ENCODE measurements at places on chromosomes 2 and 18.

DNA sequence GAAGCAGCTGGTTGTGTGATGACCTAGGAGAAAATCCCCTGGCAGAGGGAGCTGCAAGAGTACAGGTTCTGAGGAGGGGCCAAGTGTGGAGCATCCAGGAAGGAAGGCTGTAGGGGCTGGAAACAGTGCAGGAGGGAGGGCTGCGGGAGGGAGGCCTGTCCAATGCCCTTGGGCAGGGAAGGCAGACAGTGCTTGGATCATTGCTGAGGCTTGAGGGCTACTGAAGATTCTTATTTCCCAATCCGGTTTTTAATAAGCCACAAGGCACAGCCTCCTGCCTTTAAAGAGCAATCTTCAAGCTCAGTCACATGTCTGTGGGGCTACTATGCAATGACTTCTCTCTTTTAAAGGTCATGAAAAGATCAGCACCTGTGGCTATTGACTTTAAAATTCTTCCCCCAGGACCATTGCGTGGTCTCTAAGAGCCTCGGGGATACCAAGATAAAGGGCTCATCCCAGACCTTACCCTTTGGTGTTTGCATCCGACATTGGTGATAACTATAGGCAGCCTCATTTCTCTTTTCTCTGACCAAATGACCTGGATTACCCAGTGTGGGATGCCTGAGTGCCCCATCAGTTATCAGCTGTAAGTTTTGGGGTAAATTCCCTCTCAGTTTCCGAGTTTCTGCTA lies 149.6 kb downstream of the DOCK10 start:
- no peak for DNase-seq

DNA sequence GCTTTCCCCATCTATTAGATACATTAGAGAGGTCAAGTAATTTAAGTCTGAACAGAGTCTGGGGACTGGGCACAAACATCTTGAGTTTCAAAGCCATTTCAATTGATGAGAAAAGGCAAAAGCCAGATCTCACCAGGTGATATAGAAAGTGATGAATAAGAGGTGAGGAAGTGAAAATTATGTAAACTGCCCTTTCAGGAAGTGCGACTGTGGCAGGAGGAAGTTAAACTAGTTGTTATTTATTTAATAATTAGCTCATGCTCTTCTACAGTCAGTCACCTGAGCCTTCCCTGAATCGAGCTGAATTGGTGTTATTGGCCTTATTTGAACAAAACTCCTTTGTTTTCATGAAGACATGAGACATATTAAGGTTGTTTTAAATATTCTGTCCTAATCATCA lies 115.1 kb downstream of the CDH20 start:
- no peak for DNase-seq

DNA sequence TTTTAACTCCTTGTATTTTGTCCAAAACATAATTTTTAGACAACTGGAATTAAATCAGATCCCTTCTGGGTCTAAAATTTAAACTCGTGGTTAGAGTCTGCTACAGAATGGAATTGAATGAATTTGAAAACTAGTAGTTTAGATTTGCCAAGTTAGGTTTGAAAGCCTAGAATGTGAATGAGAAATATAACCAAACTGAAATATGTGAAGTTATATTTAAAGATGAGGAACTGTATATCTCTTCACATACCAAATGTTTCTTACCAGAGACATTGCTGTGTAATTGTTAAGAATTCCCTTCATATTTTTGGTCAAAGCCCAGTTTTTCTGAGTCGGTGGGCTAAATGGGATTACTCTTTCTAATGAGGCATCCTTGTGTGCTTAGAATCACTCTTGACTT lies 74.2 kb downstream of the LPIN1 start:
- DNase-seq = no peak

DNA sequence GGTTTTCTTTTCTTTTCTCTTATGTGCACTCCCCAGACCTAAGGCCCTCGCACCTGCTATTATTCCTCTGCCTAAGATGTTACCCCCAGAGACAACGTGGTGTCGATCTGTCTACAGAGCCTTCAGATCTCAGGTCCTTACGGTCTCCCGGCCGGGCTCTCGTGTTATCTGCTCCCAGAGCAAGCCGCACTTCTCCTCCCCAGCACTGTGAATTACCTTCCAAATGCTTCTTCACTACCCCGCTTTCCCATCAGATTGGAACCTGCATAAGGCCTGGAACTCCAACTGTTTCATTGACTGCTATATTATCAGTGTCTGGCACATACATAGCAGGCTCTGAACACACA lies 71.2 kb upstream of the ODC1 start:
- DNase-seq = no peak

- no peak for DNase-seq
Measured at GRCh38 chr18:75739682-75740081, 312.2 kb upstream of the SMIM21 start.

DNA sequence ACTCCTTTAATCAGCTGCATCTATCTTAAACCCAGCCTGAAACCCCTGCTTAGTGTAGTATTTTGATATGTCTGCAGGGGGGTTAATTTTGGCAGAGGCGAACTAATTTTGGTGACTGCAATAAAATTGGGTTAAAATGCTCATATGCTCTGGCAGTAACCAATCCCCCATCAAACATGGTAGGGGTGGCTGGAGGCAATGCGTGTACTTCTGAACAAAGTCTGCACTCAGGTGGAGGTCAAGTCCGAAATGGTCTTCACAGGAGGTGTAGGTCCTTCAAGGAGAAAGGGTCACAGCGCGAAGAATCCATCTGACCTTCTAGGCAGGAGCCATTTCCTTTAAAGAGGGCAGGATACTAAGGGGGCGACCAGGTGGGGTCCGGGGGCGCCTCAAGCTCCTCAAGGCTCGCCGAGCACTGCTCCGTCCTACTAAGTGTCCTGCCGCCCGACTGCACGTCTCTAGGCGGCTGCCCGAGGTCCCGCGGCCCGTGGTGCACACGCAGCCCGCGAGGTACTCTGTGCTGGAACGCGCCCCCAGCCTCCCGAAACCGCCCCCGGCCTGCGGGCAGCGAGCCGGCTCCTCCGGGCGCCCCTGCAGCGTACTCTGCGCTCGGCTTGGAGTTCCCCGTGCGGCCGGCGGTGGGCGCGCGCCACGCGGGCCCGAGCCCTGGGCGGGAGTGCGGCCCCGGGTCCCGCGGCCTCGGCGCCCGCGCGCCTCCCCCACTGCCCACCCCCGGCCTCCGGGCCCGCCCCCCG lies 1.7 kb upstream of the LDLRAD4 start:
- DNase-seq = peak; percentile 21

DNA sequence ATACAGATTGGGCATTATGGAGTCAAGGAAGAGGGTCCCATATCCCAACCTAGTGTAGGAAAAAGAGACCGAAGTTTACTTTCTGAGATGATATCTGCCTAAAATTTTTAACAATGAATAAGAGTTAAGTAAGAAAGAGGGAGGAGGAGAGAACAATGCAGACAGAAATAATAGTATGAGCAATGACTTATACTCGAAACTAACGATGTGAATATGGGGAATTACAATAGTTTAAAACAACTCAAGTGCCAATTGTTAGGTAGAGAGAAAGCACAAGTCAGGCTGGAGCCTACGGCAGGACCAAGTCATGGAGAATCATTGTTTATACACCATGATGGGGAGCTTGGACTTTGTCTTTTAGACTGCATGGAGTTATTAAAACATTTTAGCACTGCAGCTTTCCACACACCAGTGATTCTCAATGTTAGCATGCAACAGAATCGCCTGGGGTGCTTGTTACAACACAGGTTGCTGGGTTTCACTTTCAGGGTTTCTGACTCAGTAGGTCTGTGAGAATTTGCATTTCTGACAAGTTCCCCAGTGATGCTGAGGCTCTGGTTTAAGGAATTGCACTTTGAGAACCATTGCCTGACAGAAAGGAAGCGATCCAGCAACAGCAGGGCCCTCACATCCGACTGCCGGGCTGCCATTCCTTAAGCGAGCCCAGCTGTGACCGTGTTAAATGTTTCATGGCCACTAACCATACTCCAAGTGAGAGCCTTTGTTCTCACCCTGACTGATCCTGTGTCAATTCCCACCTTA lies 511.2 kb downstream of the DCDC2C start:
- no peak for DNase-seq

DNA sequence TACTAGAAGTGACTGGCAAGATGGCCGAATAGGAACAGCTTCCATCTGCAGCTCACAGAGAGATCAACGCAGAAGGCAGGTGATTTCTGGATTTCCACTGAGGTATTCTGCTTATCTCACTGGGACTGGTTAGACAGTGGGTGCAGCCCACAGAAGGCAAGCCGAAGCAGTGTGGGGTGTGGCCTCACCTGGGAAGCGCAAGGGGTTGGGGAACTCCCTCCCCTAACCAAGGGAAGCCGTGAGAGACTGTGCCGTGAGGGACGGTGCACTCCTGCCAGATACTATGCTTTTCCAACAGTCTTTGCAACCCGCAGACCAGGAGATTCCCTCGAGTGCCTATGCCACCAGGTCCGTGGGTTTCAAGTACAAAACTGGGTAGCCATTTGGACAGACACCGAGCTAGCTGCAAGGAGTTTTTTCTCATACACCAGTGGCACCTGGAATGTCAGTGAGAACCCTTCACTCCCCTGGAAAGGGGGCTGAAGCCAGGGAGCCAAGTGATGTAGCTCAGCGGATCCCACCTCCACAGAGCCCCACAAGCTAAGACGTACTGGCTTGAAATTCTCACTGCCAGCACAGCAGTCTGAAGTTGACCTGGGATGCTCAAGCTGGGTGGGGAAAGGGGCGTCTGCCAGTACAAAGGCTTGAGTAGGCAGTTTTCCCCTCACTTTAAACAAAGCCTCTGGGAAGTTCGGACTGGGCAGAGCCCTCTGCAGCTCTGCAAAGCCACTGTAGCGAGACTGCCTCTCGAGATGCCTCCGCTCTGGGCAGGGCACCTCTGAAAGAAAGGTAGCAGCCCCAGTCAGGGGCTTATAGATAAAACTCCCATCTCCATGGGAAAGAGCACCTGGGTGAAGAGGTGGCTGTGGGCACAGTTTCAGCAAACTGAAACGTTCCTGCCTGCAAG lies 40.1 kb downstream of the PLEK start:
- DNase-seq = no peak

GRCh38 chr2:237482485-237482884 lies 4.6 kb upstream of the MLPH start:
- DNase-seq = no peak

DNA sequence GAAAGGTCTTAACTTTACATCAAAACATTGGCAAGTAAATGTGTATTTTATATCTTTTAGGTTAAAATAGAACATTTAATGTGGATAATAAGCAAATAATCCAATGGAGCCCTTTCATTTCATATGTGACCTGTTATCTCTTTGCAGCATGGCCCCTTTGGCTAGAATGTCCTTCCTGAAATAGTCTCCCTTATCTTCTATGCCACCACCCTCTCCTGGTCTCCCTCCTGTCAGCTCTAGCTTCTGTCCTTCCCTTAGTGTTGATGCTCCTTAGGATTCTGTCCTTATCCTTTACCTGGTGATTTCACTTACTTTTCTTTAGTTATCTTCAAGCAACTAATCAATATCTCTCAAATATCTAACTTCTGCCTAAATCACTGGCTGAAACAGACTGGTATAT lies 87.1 kb upstream of the TFCP2L1 start:
- DNase-seq = no peak

GRCh38 chr2:72097276-72097675 lies 50.4 kb downstream of the CYP26B1 start:
- no peak for DNase-seq

DNA sequence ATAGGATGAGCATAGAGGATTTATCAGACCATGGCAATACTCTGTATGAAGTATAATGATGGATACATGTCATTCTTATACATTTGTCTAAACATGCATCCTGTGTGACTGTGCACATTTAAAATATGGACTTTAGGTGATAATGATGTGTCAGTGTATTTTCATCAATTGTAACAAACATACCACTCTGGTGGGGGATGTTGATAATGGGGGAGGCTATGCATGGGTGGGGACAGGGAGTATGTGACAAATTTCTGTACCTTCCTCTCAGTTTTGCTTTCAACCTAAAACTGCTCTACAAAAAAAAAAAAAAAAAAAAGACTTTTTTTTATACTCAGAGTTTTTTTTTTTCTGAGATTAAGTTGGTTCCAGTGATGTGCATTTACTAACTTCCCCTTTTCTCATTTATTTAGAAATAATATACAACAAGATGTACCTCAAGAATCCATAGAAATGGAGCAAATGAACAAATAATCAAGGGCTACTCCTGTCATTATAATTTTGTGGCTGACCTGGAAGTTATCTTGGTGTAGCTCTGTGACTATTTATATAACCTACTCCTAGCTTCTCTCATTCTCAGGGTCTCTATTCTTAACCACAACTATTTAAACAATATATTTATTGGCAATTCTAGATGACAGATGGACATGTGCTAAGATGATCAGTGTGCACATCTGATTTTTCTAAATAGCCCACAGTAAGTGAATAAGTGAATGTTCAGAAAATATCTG lies 108.9 kb upstream of the ITGA4 start:
- DNase-seq = no peak

DNA sequence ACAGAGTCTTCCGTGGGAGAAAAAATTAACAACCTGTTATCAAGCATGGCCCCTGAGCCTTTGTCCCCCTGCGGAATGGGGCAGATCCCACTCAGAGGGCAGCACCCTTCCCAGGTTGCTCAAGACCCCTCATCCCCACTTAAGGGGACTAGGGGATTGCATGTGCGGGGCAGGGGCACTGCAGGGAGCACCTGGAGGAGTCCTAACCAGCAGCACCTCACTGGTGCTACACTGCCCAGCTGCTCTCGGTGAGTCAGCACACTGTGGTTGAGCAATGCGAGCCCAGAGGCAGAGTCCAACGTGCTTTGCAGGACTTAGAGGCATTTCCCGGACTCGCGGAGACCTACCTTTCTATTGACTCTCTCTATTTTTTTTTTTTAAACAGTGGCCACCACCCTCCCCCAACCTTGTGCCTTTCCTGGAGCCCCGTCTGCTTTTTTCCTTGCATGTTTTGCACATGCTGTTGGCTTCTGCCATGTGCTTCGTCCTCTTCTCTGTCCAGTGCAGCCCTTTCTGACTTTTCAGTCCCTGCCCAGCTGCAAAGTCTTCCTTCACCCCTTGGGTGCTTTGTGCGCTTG lies 74.0 kb downstream of the IL1R2 start:
- no peak for DNase-seq

DNA sequence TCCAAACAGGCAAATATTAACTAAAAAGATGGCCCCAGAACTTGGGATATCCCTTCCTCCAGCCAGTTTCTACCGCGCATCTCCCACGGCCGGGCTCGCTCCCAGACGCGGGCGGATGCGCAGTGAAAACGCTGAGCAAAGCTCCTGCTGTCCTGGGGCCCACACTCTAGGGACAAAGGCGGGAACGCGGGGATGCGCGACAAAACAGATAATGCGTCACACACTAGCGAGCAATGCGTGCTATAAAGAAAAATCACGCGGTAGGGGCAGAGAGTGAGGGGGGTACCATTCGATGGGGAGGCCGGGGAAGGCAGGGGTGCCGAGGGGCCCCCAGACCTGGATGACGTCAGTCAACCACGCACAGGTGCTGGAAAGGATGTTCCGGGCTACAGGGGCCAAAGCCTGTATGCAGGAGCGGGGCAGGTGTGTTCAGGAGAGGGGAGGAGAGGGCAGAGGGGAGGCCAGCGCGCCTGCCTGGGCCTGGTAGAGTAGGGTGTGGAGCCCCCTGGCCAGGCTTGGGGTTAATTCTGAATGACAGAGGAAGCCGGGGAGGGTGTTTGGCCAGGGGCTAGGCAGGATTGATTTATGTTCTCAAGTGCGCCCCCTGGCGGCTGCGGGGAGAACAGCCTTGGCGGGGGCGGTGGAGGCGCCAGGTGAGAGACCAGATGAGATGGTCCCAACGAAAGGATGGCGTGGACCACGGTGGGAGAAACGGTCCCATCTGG lies 14.9 kb upstream of the ITM2C start:
- peak; percentile 38 for DNase-seq

- no peak for DNase-seq
Measured at GRCh38 chr2:240501531-240501991, 56.2 kb downstream of the ANKMY1 start.
